ENCODE measurements at places on chromosomes 1 and 21. TPM values are rescaled to one million over a fixed set of nuclear protein-coding genes. Genes with fewer than 3 reads are reported as not detected.

DNA sequence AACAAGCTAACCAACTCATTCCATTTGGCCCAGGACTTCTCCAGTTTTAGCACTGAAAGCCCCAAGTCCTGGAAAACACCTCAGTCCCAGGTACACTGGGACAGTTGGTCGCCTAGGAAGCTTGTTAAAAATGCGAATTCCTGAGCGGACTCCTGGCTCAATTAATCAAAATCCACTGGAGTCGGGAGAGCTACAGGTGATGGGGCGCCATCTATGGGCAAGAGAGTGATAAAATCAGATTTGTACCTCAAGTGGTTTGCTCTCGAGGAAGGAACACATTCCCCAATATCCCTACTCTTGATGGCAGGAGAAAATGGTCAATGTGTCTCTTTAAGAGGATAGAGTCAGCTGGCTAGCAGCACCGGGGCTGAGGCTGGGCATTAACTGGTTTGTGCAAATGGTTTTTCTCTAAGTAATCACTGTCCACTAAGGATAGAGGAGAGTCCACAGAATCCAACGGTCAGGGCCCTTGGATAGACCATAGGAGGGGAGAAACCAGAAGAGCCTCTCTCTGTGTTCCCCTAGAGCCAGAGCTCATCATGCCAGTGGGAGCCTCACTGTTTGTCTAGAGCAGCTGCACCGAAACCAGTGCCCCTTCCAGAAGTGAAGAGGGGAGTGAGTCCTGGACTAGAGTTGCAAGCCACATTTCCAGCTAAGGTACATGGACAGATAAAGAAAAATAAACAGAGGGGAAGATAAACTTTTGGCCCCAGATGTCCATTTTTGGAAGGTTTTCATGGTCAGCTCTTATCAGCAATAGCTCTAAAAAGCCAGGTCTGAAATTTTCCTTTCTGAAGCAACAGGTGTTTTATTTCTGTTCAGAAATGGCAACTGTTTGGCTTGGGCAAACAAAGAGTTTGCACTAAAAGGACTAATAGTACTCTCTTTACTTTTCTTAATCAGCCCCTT is 148.5 kb downstream of the TENT5C start:
- peak; percentile 59 for DNase-seq

The MCOLN2 gene
- total RNA-seq, result 6.2 TPM

The OR2T35 gene
- total RNA-seq, result not detected

The DNALI1 gene
- 5.0 TPM for total RNA-seq

Measured in fibroblast of lung (primary cell).